ENCODE measurements at places on chromosomes 3 and 15.

- no peak for DNase-seq
Measured at GRCh38 chr3:178778589-178778988, 242.4 kb downstream of the KCNMB2 start.

DNA sequence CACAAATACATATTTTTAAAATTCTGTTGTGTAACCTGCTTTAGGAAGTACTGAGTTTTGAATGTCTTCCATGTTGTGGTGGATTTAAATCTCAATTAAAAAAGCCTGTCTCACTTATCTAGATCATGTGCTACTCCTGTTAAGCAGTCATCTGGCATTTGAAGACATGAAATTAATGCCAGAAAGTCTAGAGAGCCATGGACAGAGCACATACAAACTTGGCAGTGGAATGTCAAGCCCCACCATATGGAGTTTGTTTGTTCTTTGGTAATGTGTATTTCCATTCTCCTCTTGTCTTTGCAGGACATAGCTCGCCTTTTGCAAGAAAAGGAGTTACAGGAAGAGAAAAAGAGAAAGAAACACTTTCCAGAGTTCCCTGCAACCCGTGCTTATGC lies 39.3 kb upstream of the UTS2B start:
- no peak for DNase-seq

GRCh38 chr3:181912384-181912783 lies 200.7 kb downstream of the SOX2 start:
- DNase-seq, result no peak

DNA sequence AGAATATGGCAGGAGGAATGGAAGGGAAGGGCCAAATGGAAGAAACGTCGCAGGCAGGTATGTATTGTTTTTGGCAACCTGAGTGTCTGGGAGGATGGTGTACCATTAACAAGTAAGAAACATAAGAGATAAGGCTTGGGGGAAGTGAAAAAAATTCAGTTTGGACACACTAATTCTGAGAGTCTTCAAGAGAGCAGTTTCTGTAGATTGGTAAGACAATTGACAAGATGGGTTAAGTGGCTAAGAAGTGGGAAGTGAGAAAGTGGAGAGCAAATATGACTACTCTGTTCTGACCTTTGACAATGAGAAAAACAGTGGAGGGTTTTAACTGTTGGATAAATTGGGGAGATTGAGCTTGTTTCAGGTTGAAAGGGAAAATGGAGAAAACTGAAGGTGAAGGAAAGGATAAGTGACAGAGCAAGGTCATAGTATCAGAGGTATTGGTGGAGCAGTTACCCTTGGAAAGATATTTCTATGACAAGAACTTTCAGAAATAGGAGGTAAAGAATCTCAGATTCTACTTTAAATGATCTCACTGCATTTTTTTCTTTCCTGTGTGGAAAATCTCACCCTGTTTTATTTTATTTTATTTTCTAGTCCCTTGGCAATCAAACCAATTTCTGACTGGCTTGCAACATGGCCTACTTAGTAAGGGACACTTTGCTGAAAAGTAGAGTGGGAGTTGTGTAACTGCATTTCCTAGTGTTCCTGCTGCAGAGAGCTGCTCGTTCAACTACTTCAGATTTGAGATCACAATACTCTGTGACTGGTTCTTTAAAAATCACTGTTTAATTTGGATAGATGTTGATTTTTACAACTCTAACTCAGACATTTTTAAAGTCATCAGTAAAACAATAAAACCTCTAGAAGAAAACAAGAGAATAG lies 23.1 kb upstream of the GABPB1 start:
- DNase-seq, result no peak

DNA sequence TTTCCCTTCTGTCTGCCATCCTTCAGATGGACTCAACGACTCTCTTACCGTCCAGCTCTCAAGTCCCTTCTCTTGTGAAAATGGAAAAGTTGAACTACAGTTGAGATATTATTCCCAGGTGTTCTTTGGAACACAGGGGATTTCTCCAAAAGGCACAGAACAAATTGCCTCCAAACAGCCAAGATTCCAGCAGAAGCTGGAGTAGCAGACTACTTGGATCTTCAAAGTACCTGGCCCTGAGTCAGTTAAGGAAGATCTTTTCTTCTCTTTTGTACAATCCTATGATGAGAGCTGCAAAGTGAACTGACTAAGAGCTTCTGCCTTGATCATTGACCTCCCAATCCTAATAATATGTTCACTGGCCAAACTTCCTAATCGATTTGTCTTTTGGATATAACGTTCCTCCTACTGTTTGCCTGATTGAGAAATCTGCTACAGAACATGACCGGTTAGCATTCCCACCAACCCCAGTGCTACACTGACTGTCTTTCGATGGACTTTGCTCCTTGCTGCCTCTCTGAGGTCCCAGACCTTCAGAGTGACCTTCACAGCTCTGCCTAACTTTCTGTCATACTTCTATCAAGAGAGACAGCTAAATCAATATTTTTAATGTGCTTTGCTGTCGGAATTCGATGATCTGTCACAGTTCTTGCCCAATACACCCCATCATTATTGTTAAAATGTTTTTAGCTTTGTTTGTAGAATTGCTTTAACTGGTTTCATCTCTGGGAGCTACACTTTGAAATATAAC lies 21.9 kb downstream of the PAQR9 start:
- DNase-seq, result no peak

- no peak for DNase-seq
Measured at GRCh38 chr3:3177861-3178497, 1.5 kb downstream of the CRBN start.

DNA sequence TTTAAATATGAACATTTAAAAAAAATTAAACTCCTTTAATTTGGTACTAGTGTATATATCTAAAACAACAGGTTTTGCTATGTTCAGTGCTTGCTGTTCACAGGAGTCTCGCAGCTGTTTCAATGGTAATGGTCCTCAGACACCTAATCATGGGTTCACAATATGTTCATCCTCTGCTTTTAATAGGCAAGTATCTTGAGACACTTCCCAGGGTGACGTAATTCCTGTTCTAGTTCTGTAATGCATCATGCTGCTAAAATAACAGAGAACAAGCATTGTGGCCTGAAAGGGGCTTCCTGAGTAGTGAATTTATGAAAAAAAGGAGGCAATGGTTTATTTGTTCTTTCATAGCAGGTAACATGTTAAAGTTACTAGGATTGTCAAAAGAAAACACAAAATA lies 625.2 kb upstream of the GBE1 start:
- no peak for DNase-seq

Data from upper lobe of right lung (tissue), 1 donor.